K562 (cell line): ENCODE measurements at places on chromosomes 6 and 20. TPM values are rescaled to one million over a fixed set of nuclear protein-coding genes. Genes with fewer than 3 reads are reported as not detected.

- DNase-seq = no peak
Observed at GRCh38 chr20:13468166-13468565, 170.6 kb downstream of the TASP1 start.

DNA sequence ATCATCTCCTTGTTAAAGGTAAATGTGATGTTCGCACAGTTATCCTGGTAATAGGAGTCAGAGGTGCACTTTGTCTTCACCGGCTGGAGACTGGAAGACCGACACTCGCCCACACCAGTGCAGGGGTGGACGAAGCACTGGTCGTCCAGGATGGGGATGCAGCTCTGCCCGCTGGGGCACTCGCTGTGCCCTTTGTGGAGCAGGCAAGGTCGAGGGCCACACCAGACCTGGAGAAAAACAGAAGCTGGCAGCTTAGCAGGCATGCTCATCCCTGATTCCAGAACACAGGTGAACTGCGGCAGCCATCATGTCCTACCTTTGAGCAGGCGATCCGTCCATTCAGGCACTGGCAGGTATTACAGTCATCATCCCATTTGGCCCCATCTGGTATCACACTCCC, 32.3 kb downstream of the JAG1 start:
- DNase-seq = no peak

GRCh38 chr20:50364542-50364941, 145.6 kb upstream of the PTPN1 start:
- no peak for DNase-seq

DNA sequence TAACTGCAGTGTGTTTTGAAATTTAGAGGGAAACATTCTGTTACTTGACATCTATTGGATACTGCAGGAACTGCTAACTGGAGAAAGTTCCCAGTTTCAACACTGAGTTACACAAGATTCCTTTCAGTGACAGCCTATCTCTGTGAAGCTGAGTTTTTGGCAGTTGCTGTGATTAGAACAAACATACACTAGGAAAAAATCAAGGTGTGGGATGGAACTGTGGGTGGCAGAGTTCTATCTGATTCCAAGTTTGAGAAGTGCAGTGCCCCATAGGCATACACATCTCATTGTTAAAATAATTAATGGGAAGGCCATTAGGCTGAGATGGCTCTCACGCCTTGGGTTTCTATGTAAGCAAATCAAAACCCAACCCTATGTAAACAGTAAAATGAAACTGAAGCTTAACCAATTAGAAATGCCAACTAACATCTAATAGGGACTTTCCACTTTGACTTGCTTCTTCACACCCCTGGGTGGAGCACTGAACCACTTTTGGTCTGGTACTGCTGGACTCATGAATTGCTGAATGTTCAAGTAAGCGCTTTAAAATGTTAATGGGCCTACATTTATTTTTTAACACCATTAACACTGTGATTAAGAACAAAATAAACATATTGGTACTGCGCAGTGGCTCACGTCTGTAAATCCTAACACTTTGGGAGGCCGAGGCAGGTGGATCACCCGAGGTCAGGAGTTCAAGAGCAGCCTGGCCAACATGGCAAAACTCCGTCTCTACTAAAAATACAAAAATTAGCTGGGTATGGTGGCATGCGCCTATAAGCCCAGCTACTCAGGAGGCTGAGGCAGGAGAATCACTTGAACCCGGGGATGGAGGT, 55.2 kb upstream of the TBC1D7 start:
- no peak for DNase-seq

DNA sequence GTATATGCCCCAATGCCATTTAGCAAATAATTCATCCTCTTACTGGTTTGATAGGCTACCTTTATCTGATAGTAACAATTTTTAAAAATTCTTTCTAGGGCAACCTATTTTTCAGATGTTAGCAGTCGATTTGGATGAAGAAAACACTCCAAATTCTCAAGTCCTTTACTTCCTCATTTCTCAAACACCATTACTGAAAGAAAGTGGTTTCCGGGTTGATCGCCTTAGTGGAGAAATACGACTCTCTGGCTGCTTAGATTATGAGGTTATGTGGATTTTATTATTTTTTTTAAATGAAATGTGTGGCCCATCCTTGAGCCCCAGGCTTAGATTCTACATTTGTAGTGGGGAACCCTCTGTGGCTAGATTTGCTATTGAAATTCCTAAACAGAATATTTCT, 26.3 kb downstream of the CDH26 start:
- no peak for DNase-seq

- DNase-seq = no peak
Observed at GRCh38 chr6:76770281-76770680, 693.0 kb downstream of the HTR1B start.

- no peak for DNase-seq
Observed at GRCh38 chr6:53043581-53043980, 21.6 kb upstream of the FBXO9 start.

DNA sequence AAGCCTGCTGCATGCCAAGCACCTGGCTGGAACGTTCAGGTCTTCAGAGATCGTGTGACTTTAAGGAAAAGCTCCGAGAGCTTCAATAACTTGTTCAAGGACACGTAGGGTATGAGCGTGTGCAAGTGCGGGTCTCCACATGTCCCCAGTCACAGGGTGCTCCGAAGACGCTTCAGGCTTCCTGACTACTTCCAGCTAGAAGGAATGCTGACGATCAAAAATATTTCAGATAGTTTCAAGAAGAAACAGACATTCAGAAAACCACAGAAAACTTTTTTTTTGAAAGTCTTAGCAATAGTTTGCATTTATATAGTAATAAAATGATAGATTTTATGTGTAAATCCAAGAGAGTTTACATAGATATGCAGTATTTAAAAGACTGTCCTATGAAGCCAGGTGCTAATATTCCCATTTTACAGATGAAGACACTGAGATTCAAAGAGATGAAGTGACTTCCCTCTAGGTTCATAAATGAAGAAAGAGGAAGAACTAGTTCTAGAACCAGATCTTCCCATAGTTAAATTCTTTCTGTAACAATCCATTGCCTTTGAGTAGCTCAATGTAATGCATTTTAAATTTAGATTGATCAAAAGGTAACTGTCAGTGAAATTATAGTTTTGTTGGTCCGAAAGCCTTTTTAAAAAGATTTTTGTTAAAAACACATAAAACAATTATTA, 247.6 kb downstream of the MYLK4 start:
- DNase-seq = no peak

Gene HLA-DRA
- 1.8 and 2.4 TPM in 2 replicates for total RNA-seq

Gene TMEM217
- 1.9 and 2.0 TPM in 2 replicates for total RNA-seq

Gene CLIC5
- 0.04 and 0.31 TPM in 2 replicates for total RNA-seq
